ENCODE measurements at places on chromosomes 6 and 20. TPM values are rescaled to one million over a fixed set of nuclear protein-coding genes. Genes with fewer than 3 reads are reported as not detected.

Gene PPP1R3G
- total RNA-seq, result 1.4 TPM

Gene RAB5IF
- total RNA-seq, result 99.4 TPM

Gene LHFPL5
- total RNA-seq, result not detected

Gene C20orf141
- not detected for total RNA-seq

Gene CST5
- total RNA-seq, result not detected

Gene CLPSL2
- total RNA-seq, result not detected

Gene BRD2
- total RNA-seq, result 162 TPM

- H3K27me3 ChIP-seq, result peaks cover 2% of the 10 kb centered on the region
- H3K36me3 ChIP-seq, result no peaks in the 10 kb centered on the region
- DNase-seq, result no peak
- no peak overlapping the region for H3K27ac ChIP-seq
Measured at GRCh38 chr20:59333260-59333845, 32.9 kb downstream of the EDN3 start.

DNA sequence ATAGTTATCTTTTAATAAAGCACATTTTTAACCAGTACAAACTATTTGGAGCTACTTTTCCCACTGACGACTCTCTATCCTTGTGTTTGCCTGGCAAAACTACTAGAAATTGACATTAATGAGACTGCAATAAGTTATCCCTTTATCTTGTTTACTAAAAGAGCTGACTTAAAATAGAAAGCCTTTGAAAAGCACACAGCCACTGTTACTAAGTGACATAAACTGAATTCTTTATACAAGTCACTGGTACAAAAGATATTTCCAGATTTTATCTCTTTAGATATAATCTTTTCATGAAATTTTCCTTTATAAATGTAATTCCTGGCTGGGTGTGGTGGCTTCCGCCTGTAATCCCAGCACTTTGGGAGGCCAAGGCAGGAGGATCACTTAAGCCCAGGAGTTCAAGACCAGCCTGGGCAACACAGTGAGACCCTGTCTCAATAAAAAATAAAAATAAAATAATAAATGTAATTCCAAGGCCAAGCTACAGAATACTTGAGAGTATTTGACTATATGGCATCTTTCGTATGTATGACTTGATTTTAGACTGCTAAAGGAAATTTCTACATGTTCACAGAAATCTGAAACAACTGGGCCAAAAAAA lies 9.5 kb downstream of the MBOAT1 start:
- H3K27ac ChIP-seq, result peak overlapping the region; percentile 83
- no peak overlapping the region for H3K4me3 ChIP-seq
- H3K27me3 ChIP-seq, result no peaks in the 10 kb centered on the region
- DNase-seq, result no peak

GRCh38 chr6:142880201-142880600 lies 64.8 kb downstream of the HIVEP2 start:
- H3K27me3 ChIP-seq, result peaks cover 2% of the 10 kb centered on the region
- H3K4me1 ChIP-seq, result peaks cover 65% of the 10 kb centered on the region
- H3K36me3 ChIP-seq, result peaks cover 39% of the 10 kb centered on the region
- no peak overlapping the region for H3K27ac ChIP-seq
- no peak for DNase-seq

- H3K27ac ChIP-seq, result peak overlapping the region; percentile 92
- peaks cover 88% of the 10 kb centered on the region for H3K4me1 ChIP-seq
Measured at GRCh38 chr6:26029857-26030653, 57.2 kb upstream of the HFE start.

GRCh38 chr20:60627751-60628565 lies 624.1 kb upstream of the CDH4 start:
- H3K4me3 ChIP-seq, result no peak overlapping the region
- H3K27ac ChIP-seq, result no peak overlapping the region
- H3K4me1 ChIP-seq, result no peaks in the 10 kb centered on the region
- DNase-seq, result no peak
- H3K27me3 ChIP-seq, result peaks cover 2% of the 10 kb centered on the region

- no peak overlapping the region for H3K4me3 ChIP-seq
- H3K27ac ChIP-seq, result peak overlapping the region; percentile 43
- H3K36me3 ChIP-seq, result peaks cover 4% of the 10 kb centered on the region
- H3K27me3 ChIP-seq, result no peaks in the 10 kb centered on the region
- H3K4me1 ChIP-seq, result peaks cover 14% of the 10 kb centered on the region
Measured at GRCh38 chr6:109165392-109165974, 70.2 kb downstream of the CEP57L1 start.

GRCh38 chr6:4941782-4942672 lies 61.8 kb downstream of the RPP40 start:
- H3K27ac ChIP-seq, result peak overlapping the region; percentile 89
- peaks cover 23% of the 10 kb centered on the region for H3K36me3 ChIP-seq
- H3K27me3 ChIP-seq, result peaks cover 3% of the 10 kb centered on the region
- H3K4me1 ChIP-seq, result peaks cover 47% of the 10 kb centered on the region

DNA sequence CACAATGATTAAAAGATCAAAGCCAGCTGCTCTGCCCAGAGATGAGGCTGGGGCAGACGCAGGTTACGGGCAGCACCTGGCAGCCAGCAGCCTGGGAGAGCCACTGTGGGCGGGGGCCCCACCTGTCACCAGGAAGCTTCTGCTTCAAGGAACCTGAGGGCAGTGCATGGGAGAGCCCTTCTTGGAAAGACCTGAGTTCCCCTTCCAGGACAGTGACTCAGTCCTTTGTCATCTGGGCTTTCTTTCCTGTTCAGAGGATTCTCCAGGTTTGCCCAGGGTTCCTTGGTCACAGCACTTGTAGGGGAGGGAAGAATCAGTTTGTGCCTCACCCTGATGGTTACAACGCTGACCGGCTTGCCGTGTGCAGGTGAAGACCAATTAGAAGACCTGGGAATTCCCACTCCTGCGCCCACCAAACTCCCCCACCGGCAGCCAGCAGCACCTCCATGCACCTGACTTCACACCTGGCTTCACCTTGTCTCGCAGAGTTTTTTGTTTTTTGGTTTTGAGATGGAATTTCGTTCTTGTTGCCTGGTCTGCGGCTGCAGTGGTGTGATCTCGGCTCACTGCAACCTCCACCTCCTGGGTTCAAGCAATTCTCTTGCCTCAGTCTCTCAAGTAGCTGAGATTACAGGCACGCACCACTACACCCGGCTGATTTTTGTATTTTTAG lies 2.0 kb downstream of the ZBP1 start:
- H3K36me3 ChIP-seq, result no peaks in the 10 kb centered on the region
- no peak overlapping the region for H3K27ac ChIP-seq
- DNase-seq, result peak; percentile 9
- peaks cover 41% of the 10 kb centered on the region for H3K27me3 ChIP-seq

GRCh38 chr6:12369355-12369754 lies 79.2 kb downstream of the EDN1 start:
- no peaks in the 10 kb centered on the region for H3K36me3 ChIP-seq
- H3K27ac ChIP-seq, result no peak overlapping the region
- no peak for DNase-seq
- H3K27me3 ChIP-seq, result peaks cover 5% of the 10 kb centered on the region
- H3K4me1 ChIP-seq, result peaks cover 12% of the 10 kb centered on the region

DNA sequence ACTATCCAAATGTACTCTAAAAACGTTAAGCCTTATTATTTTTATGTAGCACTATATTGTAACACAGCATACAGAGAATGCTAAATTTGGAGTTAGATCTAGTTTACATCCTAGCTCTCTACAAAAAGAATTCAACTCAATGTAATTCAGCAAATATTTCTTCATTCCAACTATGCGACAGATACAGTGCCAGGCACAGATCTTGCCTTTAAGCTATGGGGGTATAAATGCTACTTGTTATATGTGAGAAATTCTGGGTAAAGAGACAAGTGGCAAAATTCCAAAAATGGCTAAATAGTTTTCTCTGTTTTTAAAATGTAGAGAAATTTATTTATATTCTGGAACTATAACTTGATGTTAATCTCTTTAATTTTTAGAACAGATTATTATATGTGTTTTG lies 63.2 kb downstream of the SEL1L2 start:
- peaks cover 22% of the 10 kb centered on the region for H3K4me1 ChIP-seq
- H3K4me3 ChIP-seq, result no peak overlapping the region
- H3K27ac ChIP-seq, result no peak overlapping the region
- DNase-seq, result no peak
- no peaks in the 10 kb centered on the region for H3K27me3 ChIP-seq
- no peaks in the 10 kb centered on the region for H3K36me3 ChIP-seq

- peaks cover 22% of the 10 kb centered on the region for H3K27me3 ChIP-seq
- no peak for DNase-seq
- no peaks in the 10 kb centered on the region for H3K36me3 ChIP-seq
Measured at GRCh38 chr20:49561806-49562205, 6.1 kb downstream of the PTGIS start.

All from HFFc6 (cell line).